ENCODE measurements at places on chromosomes 12 and 14.

DNA sequence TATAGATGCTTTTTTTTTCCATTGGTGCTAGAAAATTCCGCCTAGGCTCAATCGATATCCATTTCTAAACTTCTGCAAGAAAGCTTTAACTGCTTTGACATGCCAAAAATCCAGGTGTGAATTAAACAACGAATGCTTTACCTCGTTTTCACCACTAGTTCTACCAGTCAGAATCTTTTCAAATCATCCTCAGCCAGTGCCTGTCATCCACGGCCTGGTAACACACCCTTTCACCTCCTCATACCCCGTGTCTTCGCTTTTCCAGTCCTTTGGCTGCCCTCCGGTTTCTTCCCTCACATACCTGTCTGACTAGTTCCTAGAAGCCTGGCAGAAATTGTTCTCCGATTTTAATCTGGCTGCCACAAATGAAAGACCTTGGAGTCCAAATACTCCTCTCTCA, 1.4 kb upstream of the PHC1 start:
- no peak for DNase-seq

DNA sequence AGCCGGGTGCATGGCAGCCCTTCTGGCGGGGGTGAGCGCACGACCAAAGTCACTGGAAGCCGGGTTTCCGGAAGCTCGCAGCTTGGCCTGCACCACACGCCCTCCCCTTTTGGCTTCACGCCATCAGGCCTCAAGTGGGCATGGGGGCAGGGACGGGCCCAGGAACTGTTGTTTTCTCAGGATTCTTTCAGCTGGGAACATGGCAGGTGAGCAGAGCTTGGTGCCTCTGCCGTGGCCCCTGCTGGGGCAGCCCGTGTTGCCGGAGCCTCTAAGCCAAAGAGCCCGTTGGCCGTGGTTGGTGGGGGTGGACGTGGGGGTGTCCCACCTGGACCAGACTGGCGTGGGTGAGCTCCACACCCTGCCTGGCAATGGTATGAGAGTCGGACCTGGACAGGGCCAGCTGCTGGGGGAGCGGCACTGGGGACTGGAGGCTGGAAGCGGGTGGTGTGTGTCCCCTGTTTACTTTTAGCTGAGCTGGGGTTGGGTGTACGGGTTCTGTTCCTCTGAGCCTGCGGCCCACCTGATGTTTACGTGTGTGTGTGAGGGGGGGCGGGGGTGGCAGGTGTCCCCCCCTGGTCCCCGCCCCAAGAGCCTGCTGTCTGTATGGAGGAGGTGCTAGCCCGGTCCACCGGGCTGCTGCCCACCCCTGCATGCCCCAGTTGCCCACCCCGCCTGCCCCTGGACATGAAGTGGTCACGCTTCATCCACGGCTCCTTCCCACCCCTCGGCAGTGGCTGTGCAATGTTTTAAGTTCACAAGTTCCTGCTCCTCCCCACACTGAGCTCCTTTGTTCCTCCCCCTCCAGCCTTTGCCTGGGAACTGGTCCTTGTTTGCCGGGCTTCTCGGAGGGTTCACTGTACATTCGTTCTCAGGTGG, 28.7 kb upstream of the PLD4 start:
- DNase-seq, result peak; percentile 18

GRCh38 chr12:7668171-7668570, 2.5 kb upstream of the APOBEC1 start:
- no peak for DNase-seq

DNA sequence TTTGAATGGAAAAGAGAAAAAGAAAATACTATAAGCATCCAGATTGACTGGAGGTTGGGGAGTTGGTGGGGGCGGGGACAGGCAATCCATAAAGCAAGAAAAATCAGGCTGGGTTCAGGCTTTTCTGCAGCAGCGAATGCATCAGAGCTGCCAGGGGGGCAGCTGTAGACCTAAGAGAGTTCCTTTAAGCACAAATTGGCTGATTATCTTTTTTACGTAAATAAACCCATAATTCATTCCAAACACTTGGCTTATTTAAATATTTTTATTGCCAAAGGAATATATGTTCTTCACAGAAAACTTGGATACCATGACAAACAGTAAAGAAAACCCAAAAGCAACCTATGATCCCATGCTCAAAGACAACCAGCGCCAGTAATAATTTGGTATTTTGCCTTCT, 10.2 kb downstream of the BDKRB2 start:
- DNase-seq, result no peak

GRCh38 chr14:67529947-67530935, 2.8 kb upstream of the PLEKHH1 start:
- DNase-seq, result no peak

DNA sequence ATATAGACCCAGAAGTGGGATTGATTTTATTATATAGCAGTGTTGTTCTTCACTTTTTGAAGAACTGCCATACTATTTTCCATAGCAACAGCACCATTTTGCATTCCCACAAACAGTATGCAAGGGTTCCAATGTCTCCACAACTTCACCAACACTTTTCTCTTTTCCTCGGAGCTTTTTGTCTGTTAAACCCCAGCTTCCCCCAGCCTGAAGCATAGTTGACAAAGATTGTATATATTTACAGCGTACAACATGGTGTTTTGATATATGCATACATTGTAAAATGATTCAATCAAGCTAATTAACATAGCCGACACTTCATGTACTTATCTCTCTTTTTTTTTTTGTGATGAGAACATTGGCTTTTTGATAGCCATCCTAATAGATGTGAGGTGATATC, 357.1 kb downstream of the APAF1 start:
- DNase-seq, result no peak

- DNase-seq, result no peak
Measured at GRCh38 chr12:123363390-123363739, 1.3 kb downstream of the SBNO1 start.

DNA sequence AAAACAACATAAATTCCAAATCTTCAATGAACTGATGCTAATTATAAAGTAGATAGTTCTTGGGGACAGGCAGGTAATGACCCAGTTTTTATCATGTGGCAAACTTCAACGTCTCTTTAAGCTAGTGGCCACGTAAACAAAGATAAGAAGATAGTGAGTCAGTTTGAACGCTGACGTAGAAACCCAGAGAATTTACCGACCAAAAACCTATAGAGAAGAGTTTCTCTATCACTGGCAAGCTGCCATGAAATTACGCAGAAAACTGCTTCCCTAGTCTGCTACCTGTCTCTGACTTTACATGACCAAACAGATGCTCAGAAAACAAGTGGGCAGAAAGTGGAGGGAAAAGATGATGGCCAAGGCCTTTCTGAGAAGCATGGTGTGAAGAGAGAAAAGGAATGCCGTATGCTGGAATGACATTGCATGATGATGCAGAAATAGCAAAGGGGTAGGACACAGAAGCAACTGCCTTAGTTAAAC, 136.3 kb downstream of the ITPR2 start:
- no peak for DNase-seq

DNA sequence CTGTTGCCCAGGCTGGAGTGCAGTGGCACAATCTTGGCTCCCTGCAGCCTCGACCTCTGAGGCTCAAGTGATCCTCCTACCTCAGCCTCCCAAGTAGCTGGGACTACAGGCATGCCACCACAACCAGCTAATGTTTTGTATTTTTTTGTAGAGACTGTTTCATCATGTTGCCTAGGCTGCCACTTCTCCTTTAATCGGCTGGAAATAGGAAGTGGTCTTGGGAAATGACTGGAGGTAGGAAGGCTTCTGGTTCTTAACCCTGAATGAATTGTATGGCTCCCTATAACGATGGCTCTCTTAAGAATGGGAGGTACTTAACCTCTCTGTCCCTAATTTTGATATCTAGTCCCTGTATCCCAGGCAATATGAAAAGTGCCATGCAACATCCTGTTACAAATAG, 113.9 kb upstream of the USP15 start:
- DNase-seq, result no peak

- no peak for DNase-seq
Measured at GRCh38 chr12:41942354-41942753, 202.3 kb downstream of the GXYLT1 start.

DNA sequence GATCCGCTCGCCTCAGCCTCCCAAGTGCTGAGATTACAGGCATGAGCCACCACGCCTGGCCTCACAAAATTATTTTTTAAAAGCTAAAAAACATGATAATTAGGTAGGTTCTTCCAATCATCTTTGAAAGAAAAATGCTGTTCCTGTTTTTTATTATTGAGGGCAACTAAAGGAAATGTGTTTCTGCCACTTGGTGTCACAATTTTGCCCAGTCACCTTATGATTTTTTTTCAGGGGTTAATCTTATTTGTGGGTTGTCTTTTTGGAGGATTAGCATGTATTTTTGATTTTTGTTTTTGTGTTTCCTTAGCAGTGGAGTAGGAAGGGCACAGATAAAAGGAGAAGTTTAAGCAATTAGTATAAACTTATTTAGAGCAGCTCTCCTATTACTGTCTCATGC, 79.8 kb downstream of the PRORP start:
- no peak for DNase-seq

DNA sequence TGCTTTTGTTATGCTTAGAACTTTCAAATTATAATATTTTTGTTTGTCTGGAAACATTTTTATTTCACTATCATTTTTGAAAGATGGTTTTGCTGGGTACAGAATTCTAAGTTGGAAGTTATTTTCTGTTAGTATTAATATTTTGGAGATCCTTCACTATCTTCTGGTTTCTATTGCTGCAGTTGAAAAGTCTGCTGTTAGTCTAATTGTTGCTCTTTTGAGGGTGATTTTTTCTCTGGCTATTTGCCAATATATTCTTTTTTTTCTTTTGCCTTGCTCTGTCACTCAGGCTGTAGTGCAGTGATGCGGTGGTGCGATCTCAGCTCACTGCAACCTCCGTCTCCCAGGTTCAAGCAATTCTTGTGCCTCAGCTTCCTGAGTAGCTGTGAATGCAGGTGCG, 28.2 kb upstream of the ARID2 start:
- no peak for DNase-seq

DNA sequence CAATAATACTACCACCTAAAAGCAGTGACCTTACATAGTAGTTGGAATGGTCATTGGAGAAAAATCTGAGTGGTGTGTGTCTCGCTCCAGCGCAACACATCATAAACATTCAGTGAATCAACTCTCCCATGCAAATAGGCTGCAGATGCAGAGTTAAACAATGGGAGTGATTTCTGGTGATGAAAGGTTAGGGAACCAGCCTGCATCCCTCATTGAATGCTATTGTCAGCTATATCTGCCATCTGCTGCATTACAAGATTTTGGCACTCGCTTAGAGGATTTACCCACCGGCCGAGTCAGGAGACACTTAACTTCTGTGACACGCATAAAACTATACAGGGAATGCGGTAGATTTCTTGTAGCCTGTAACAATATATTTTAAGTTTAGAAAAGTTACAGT, 900.9 kb downstream of the FLRT2 start:
- DNase-seq, result no peak

DNA sequence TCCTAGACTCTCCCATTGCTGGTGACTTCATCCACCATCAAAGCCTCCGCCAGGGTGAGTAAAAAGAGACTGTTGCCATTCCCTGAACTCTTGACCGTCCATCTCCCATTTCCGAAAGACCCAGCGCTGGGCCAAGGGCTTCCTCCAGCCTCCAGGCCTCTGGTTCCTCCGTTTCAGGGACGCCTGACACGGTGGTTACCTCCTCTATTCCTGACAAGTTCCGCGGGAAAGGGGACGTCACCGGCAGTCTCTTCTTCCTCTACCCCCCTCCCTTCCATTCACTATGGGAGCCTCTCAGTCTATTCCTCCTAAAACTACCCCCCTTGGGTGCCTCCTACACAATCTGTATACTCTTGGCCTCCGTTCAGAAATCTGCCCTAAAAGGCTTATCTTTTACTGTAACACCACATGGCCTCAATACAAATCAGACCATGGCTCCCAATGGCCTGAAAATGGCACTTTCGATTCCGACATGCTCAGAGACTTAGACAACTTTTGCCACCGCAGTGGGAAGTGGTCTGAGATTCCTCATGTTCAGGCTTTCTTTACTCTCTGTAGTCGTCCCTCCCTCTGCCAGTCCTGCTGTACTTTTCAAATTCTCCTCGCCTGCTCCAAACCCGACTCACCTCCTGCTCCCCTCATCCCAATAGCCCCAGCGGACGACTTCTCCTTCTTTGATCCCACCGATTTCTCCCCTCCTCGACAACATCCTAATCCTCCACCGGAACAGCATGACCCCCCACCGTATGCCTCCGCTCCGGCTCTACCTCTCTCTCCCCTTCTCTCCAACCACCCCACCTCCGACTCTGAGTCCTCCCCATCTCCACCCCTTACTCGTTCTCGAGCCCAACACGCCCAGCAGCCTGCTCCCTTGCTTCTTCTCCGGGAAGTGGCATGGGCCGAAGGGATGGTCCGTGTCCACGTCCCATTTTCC, 70.4 kb downstream of the MOK start:
- peak; percentile 34 for DNase-seq

GRCh38 chr14:97432586-97432985, 635.4 kb downstream of the VRK1 start:
- DNase-seq, result no peak

GRCh38 chr14:68084256-68084655, 264.7 kb downstream of the RAD51B start:
- DNase-seq, result no peak

GRCh38 chr12:130031041-130031440, 127.2 kb upstream of the TMEM132D start:
- DNase-seq, result no peak

- no peak for DNase-seq
Measured at GRCh38 chr12:121424624-121424975, 24.7 kb downstream of the RNF34 start.

DNA sequence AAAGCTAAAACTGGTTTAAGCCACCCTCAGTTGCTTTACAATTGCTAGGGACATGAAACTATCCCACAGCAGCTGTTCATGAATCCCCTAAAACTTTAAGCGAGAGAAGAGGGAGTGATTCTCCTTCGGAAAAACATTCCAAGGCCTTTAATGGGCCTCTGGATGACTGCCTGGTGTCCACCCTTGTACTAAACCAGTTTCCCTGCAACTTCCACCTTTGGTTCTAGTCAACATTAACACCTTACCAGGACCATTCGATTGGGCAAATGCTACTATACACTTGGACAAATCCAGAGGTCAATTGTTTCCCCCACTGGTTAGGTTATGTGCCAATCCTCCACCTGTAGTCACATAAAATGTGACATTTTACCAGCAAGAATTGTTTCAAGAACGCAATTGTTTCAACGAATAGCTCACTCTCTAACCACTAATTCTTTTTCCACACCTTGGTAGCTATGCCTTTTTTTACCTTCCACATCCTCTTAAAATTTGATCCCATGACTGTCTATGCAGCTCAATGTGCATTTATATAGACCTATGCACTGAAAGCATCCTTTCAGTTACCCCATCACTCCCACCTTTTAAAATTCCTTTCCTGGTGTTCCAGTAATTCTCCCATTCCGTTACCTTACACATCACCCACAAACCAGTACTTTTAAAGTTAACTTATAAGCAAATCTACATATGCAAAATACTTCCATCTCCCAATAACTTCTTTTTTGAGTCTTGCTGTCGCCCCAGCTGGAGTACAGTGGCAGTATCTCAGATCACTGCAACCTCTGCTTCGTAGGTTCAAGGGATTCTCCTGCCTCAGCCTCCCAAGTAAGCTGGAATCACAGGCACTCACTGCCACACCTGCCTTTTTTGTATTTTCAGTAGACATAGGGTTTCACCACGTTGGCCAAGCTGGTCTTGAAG, 3.6 kb downstream of the UBC start:
- DNase-seq, result no peak
